B cell (primary cell): ENCODE measurements at places on chromosomes 12 and 14. TPM values are rescaled to one million over a fixed set of nuclear protein-coding genes. Genes with fewer than 3 reads are reported as not detected.

- H3K36me3 ChIP-seq, result peaks cover 4% of the 10 kb centered on the region
- no peak overlapping the region for H3K4me3 ChIP-seq
- H3K4me1 ChIP-seq, result peaks cover 9% of the 10 kb centered on the region
- no peak for DNase-seq
- H3K27me3 ChIP-seq, result no peaks in the 10 kb centered on the region
Observed at GRCh38 chr12:45909041-45909713, 81.2 kb downstream of the SCAF11 start.

DNA sequence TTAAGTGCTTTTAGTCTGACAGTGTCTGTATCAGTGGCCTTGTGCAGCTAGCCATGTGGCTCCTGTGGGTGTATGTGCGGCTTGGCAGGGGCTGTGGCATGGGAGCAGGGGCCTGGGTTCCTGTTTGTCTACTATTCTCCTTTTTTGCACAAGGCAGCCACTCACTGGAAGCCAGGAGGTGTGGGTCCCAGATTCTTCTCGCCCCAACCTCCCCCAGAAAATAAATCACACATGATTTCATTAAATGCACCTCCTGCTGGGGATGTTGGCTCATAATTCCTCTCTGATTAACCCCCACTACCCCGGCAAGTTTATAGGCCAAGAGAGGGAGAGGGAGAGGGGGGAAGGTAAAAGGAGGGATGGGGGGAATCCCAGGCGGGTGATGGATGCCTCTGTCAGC lies 17.6 kb downstream of the CALCOCO1 start:
- no peaks in the 10 kb centered on the region for H3K27me3 ChIP-seq
- H3K27ac ChIP-seq, result no peak overlapping the region
- no peak for DNase-seq

DNA sequence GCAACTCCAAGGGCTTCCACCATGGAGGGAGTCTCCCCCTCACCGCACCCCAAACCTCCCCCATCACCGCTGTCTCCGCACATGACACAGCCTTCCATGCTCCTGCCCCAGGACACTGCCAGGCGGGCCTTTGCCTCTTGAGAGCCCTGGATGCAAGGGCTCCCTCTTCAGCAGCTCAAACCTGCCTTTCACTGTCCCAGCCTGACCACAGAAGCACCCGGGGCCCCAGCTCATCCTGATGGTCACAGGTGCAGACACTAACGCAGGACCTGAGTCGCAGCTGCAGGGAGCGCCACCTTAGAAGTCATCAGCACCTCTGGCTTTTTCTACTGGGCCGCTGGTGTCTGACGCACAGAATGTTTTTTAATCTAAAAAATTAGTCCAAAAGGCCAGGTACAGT lies 54.0 kb downstream of the SYNE3 start:
- DNase-seq, result no peak
- H3K27me3 ChIP-seq, result no peaks in the 10 kb centered on the region
- peaks cover 62% of the 10 kb centered on the region for H3K4me1 ChIP-seq
- no peak overlapping the region for H3K4me3 ChIP-seq
- H3K36me3 ChIP-seq, result peaks cover 60% of the 10 kb centered on the region
- H3K27ac ChIP-seq, result peak overlapping the region; percentile 95

The INTS13 gene
- 15.6 and 16.2 TPM in 2 replicates for total RNA-seq

The TAS2R10 gene
- total RNA-seq, result 0.27 and 1.2 TPM in 2 replicates
